ENCODE measurements at places on chromosomes 1 and 21. TPM values are rescaled to one million over a fixed set of nuclear protein-coding genes. Genes with fewer than 3 reads are reported as not detected.

The CD2 gene
- 151 TPM for total RNA-seq

The MCOLN2 gene
- total RNA-seq, result 9.7 TPM

The TFAP2E gene
- total RNA-seq, result 3.0 TPM

The TRIM67 gene
- total RNA-seq, result not detected

The TNFRSF9 gene
- 0.84 TPM for total RNA-seq

The ADORA3 gene
- not detected for total RNA-seq

The HES2 gene
- total RNA-seq, result not detected

The C1QA gene
- total RNA-seq, result not detected

The LCE1A gene
- not detected for total RNA-seq

The LY9 gene
- 124 TPM for total RNA-seq

The UTS2 gene
- total RNA-seq, result not detected

The NTMT2 gene
- total RNA-seq, result not detected

The S100A2 gene
- not detected for total RNA-seq

The VAV3 gene
- 5.5 TPM for total RNA-seq

The COPA gene
- 107 TPM for total RNA-seq
